Left renal cortex interstitium (tissue), 4 donors: ENCODE measurements at places on chromosomes 12 and 14. TPM values are rescaled to one million over a fixed set of nuclear protein-coding genes. Genes with fewer than 3 reads are reported as not detected.

The KRT83 gene
- not detected for polyA plus RNA-seq

The MPHOSPH9 gene
- 34.9 TPM for polyA plus RNA-seq

DNA sequence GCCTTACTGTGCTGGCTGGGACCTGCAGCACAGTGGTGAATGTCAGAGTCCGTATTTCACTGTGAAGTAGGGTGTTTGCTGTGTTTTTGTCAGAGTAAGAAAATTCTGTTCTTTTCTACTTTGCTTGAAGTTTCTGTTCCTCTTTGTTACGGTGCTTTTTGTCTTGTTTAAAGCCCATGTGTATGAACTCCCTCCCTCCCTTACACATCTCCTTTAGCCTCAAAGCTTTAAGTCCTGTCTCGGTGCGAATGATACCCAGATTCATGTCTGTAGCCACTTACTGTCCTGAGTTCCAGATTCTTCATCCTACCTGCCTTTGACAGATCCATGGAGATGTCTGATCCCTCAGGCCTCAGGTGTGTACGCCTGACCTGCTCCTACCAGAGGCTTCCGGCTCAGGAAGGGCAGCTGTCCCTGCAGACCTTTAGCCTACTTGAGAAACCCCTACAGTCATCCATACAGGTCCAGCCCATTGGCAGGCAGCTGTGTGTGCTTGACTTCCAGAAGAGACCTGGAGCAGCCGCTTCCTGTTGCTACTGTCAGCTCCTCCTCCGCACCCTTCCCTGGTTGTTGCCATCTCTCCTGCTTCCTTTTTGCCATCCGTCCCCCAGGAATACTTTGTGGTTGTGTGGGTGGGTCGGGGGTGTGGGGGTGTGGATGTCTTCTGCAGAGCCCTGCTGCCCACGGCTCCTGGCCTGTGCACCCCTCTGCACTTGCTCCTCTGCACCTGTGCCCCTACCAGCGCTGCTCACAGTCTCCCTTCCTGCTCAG lies 72.9 kb downstream of the DDX51 start:
- DNase-seq: no peak

- no peak for DNase-seq
Observed at GRCh38 chr14:106681568-106681967, 1155.2 kb downstream of the TMEM121 start.

GRCh38 chr14:75047506-75047905 lies 3.8 kb downstream of the MLH3 start:
- no peak for DNase-seq

DNA sequence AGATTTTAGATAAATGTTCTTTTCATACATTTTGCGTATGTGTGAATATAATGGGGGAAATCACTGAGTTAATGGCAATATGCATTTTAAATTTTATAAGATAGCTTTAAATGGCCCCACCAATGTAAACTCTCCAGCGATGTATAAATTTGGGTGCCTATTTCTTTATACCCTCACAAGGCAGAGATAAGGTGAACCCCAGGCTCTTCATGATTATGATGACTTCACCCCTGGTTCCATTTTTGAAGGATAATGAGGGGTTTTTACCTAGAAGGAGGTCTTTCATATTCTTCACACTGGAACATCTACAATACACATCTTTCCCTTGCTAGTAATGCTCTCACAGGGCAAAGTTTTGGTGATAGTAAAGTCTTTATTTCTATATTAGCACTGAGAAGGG lies 35.2 kb downstream of the KLRG1 start:
- DNase-seq: no peak

- DNase-seq: no peak
Observed at GRCh38 chr12:124549629-124550028, 17.8 kb downstream of the NCOR2 start.

GRCh38 chr14:23447361-23448350 lies 12.2 kb upstream of the MYH7 start:
- DNase-seq: no peak

- DNase-seq: no peak
Observed at GRCh38 chr14:101501341-101501740, 60.0 kb upstream of the DIO3 start.

GRCh38 chr12:58901664-58902063 lies 18.6 kb downstream of the LRIG3 start:
- DNase-seq: no peak

GRCh38 chr12:3670083-3670620 lies 82.8 kb downstream of the CRACR2A start:
- DNase-seq: no peak

DNA sequence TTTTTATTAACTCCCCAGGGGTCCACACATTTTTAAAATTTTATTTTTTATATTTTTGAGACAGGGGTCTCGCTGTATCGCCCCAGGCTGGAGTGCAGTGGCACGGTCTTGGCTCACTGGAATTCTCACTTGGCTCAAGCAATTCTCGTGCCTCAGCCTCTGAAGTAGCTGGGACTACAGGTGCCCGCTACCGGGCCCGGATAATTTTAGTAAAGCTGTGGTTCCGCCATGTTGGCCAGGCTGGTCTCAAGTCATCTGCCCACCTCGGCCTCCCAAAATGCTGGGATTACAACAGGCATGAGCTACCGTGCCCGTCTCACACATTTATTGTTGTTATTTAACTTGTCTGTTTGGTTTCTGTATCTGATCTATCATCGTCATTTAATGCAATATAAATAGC lies 307.4 kb downstream of the TMTC2 start:
- no peak for DNase-seq

- no peak for DNase-seq
Observed at GRCh38 chr14:26845151-26845818, 247.5 kb upstream of the NOVA1 start.
